ENCODE measurements at places on chromosomes 2 and 18. TPM values are rescaled to one million over a fixed set of nuclear protein-coding genes. Genes with fewer than 3 reads are reported as not detected.

Gene STPG4
- polyA plus RNA-seq = 0.06 TPM

Gene HOXD4
- 0.79 TPM for polyA plus RNA-seq

Gene CRYBA2
- polyA plus RNA-seq = not detected

Gene TPGS2
- 54.1 TPM for polyA plus RNA-seq

Gene STON1
- polyA plus RNA-seq = 2.2 TPM

Gene ACMSD
- polyA plus RNA-seq = 0.18 TPM

Gene POTEI
- not detected for polyA plus RNA-seq

Gene SLC20A1
- 33.7 TPM for polyA plus RNA-seq

Gene DSG4
- polyA plus RNA-seq = 0.01 TPM

Gene ACADL
- polyA plus RNA-seq = 19.1 TPM

Gene TFPI
- polyA plus RNA-seq = 35.3 TPM

Gene PROKR1
- 1.1 TPM for polyA plus RNA-seq

Gene DSC3
- 1.0 TPM for polyA plus RNA-seq

Gene GLI2
- polyA plus RNA-seq = 0.09 TPM

Gene CAPN14
- polyA plus RNA-seq = not detected

Gene AQP12B
- 159 TPM for polyA plus RNA-seq

Gene OSBPL6
- 0.43 TPM for polyA plus RNA-seq

Gene KATNAL2
- 0.86 TPM for polyA plus RNA-seq

Gene EGR4
- polyA plus RNA-seq = not detected

Gene AUP1
- 159 TPM for polyA plus RNA-seq

Gene MYO7B
- 2.1 TPM for polyA plus RNA-seq

Gene TCF23
- 0.01 TPM for polyA plus RNA-seq

Gene CDK15
- 0.58 TPM for polyA plus RNA-seq

Gene RTP5
- not detected for polyA plus RNA-seq

Gene RNF138
- 17.5 TPM for polyA plus RNA-seq

Gene PPP1R1C
- polyA plus RNA-seq = 0.85 TPM

Gene MFF
- 45.3 TPM for polyA plus RNA-seq

Gene ADCY3
- 120 TPM for polyA plus RNA-seq

Gene TRIM43
- not detected for polyA plus RNA-seq

Gene ERICH2
- polyA plus RNA-seq = 1.6 TPM

Gene VWC2L
- polyA plus RNA-seq = not detected

Gene SLC23A3
- polyA plus RNA-seq = 2.0 TPM

Gene KIAA2012
- 0.11 TPM for polyA plus RNA-seq

Gene ALLC
- not detected for polyA plus RNA-seq

Gene RSAD2
- polyA plus RNA-seq = 3.0 TPM

Gene FBXO48
- polyA plus RNA-seq = 0.44 TPM

Gene NGEF
- 2.2 TPM for polyA plus RNA-seq

Gene APOB
- 0.22 TPM for polyA plus RNA-seq

Gene MYL12A
- 194 TPM for polyA plus RNA-seq

Gene C2orf15
- polyA plus RNA-seq = 0.76 TPM

Gene IL37
- not detected for polyA plus RNA-seq

Gene C2orf66
- polyA plus RNA-seq = 0.06 TPM

Gene MARCO
- 26.5 TPM for polyA plus RNA-seq

Gene GULP1
- 7.5 TPM for polyA plus RNA-seq

Gene TBR1
- 0.11 TPM for polyA plus RNA-seq

Gene PAX3
- polyA plus RNA-seq = 0.02 TPM

Gene CYTIP
- 4.7 TPM for polyA plus RNA-seq

Gene ANKRD53
- 31.9 TPM for polyA plus RNA-seq

Gene B3GNT7
- polyA plus RNA-seq = 1.1 TPM

Gene WDR54
- 7.2 TPM for polyA plus RNA-seq

Gene TBC1D8
- polyA plus RNA-seq = 11.9 TPM

Gene LAMA1
- polyA plus RNA-seq = 1.5 TPM

Gene WDR43
- polyA plus RNA-seq = 21.3 TPM
